ENCODE measurements at places on chromosomes 13 and 19. TPM values are rescaled to one million over a fixed set of nuclear protein-coding genes. Genes with fewer than 3 reads are reported as not detected.

DNA sequence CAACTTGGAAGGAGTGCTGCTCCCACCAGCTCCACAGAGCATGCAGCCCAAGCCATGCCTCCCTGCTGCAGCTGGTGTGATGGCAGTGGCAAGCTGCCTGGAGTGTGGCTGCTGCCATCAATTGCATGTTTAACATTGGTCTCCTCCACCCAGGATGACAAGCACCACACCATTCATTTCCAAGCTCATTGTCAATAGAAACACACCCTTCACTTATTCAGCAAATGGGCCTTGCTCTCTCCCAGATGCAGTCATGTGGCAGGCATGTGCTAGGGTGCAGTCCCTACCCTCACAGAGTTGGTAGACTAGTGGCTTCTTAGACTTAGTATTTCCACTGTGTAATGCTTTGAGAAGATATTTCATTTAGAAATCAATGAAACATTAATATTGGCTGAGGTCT lies 70.8 kb upstream of the FGF14 start:
- H3K4me3 ChIP-seq = no peak overlapping the region
- no peaks in the 10 kb centered on the region for H3K4me1 ChIP-seq
- no peaks in the 10 kb centered on the region for H3K36me3 ChIP-seq
- H3K27me3 ChIP-seq = no peaks in the 10 kb centered on the region
- no peak overlapping the region for H3K27ac ChIP-seq
- no peak for DNase-seq

DNA sequence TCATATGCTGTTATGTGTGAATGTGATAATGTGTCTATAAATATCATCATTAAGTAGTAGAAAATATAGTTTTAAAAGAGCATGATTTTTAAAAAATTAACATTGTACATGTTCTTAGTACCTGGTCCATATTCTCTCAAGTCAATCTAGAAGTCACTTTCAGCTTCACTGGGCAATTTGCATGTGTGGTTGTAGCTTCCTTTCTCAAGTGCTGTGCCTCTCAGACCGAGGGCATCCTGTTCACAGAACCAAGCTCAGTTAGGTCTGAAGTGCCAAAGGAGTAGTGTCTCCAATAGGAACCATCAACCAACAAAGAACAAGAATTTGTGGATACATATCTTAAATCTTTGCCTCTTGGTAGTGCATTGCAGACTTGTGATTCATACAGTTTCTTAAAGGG lies 541.8 kb upstream of the SLC10A2 start:
- DNase-seq = no peak
- no peak overlapping the region for H3K4me3 ChIP-seq
- H3K4me1 ChIP-seq = no peaks in the 10 kb centered on the region
- H3K27me3 ChIP-seq = no peaks in the 10 kb centered on the region
- H3K36me3 ChIP-seq = no peaks in the 10 kb centered on the region

GRCh38 chr19:2923510-2923909 lies 21.3 kb downstream of the ZNF77 start:
- H3K4me3 ChIP-seq = no peak overlapping the region

DNA sequence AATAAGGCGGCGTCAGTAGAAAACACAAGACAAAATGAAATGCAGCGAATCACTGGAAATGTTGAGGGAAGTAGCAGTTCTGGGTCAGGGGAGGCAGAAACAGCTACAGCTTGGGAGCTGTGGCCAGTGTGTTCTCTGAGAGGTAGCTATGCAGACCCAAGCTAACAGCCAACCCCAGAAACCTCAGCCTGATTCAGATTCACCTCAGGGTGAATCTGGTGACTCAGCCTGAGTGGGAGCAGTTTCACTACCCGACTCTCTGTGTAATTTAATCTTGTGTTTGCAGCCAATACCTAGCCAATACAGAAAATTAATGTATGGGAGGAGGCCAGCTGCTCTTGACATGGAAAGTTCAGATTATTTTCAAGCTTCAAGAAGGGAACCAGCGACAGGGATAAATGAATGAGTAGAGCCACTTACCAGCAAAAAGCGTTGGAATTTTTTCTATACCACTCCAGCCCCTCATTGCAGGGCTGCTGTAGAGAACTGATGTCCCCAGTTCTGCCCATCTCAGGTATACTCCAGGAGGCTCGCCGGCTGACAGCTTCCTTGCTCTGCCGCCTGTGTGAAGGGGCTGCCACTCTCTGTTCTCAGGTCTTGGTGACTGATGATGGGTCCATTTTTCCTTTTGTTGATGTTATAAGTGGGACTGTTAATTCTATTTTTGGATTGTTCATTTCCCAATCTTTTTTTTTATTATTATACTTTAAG lies 8.9 kb downstream of the IGFL3 start:
- H3K4me3 ChIP-seq = no peak overlapping the region
- peak; percentile 35 for DNase-seq
- peaks cover 9% of the 10 kb centered on the region for H3K4me1 ChIP-seq

GRCh38 chr19:53892301-53892980 lies 10.4 kb downstream of the PRKCG start:
- H3K27me3 ChIP-seq = no peaks in the 10 kb centered on the region
- H3K36me3 ChIP-seq = no peaks in the 10 kb centered on the region
- no peak overlapping the region for H3K4me3 ChIP-seq

Gene CXCL17
- not detected for total RNA-seq

DNA sequence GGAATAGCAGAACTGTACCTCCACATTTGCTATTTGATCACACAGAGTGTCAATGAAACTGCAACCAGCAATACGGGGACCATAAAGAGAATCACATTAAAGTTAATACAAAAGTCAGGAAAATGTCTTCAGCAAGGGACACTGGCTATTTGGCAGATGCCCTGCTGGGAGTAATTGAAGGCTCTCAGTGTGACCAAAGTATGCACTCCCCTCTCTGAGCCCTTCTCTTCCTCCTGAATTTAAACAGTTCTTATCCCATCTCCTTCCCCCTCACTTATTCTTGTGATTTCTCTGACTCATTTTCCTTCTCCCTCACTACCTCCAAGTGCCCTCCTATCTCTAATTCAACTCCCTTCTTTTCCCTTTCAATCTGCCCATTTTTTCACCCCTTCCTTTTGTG lies 117.7 kb downstream of the ENOX1 start:
- no peaks in the 10 kb centered on the region for H3K27me3 ChIP-seq
- H3K4me3 ChIP-seq = no peak overlapping the region
- no peaks in the 10 kb centered on the region for H3K36me3 ChIP-seq
- H3K4me1 ChIP-seq = no peaks in the 10 kb centered on the region

DNA sequence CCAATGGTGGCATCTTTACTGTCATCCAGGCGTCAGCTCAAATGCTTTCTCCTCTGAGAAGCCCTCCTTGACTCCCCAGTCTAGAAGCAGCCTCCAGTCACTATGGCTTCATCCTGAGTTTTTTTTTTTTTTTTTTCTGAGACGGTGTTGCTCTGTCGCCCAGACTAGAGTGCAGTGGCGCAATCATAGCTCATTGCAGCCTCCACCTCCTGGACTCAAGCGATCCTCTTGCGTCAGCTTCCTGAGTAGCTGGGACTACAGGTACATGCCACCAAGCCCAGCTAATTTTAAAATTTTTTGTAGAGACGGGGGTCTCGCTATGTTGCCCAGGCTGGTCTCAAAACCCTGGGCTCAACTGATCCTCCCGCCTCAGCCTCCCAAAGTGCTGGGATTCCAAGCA lies 4.2 kb downstream of the NRTN start:
- no peak overlapping the region for H3K4me3 ChIP-seq
- no peak for DNase-seq
- H3K4me1 ChIP-seq = peaks cover 15% of the 10 kb centered on the region
- no peaks in the 10 kb centered on the region for H3K36me3 ChIP-seq

- H3K4me1 ChIP-seq = no peaks in the 10 kb centered on the region
- H3K4me3 ChIP-seq = no peak overlapping the region
- no peak overlapping the region for H3K27ac ChIP-seq
- H3K27me3 ChIP-seq = no peaks in the 10 kb centered on the region
Observed at GRCh38 chr13:95115525-95115924, 185.7 kb downstream of the ABCC4 start.

GRCh38 chr13:30017880-30018279 lies 167.5 kb upstream of the UBL3 start:
- H3K4me3 ChIP-seq = no peak overlapping the region
- H3K4me1 ChIP-seq = peaks cover 16% of the 10 kb centered on the region
- no peaks in the 10 kb centered on the region for H3K27me3 ChIP-seq

Gene OR1M1
- not detected for total RNA-seq

GRCh38 chr19:34664168-34664567 lies 12.8 kb downstream of the SCGB2B2 start:
- H3K4me1 ChIP-seq = peaks cover 19% of the 10 kb centered on the region
- H3K27ac ChIP-seq = no peak overlapping the region
- no peak overlapping the region for H3K4me3 ChIP-seq

DNA sequence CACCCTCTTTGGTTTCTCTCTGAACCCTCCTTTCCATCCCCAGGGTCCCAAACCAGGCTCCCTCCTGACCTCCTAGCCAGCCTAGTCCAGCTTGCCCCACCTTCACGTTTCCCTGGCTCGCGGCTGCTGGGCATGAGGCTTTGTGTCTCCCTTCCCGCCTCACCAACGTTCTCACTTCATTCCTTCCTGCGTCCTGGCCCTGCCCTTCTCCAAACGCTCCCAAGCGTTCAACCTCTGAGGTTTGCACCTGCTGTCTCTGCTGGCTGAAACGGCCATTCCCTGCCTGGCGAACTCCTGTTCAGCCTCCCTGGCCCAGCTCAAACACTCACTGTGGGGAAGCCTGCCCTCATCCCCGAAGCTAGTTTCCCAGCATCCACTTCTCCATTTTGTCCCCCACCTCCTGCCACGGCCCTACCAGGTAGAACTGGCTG lies 12.4 kb downstream of the EPS8L1 start:
- H3K4me1 ChIP-seq = peaks cover 42% of the 10 kb centered on the region
- no peak for DNase-seq
- peaks cover 36% of the 10 kb centered on the region for H3K27me3 ChIP-seq
- no peak overlapping the region for H3K27ac ChIP-seq
- peaks cover 33% of the 10 kb centered on the region for H3K36me3 ChIP-seq
- peak overlapping the region; percentile 35 for H3K4me3 ChIP-seq

DNA sequence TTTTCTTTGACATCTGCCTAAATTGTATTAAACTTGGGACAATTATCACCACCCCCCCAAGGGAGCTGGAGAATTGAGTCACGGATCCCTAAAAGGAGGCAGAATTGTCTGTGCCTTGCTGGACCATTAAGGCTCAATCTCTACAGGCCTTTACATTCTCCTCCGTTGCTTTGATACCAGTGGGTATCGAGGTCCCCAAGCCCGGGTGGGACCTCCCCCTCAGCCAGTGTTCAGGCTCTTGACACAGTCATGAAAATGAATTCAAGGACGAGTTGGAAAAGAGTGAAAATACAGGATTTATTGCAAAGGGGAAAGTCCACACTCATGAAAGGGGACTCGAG lies 5.6 kb downstream of the PPP1R15A start:
- no peak for DNase-seq
- H3K4me3 ChIP-seq = no peak overlapping the region
- H3K27ac ChIP-seq = no peak overlapping the region

GRCh38 chr13:50128428-50128931 lies 113.2 kb downstream of the KCNRG start:
- no peak overlapping the region for H3K4me3 ChIP-seq
- H3K4me1 ChIP-seq = peaks cover 57% of the 10 kb centered on the region
- no peak for DNase-seq
- H3K36me3 ChIP-seq = no peaks in the 10 kb centered on the region

- no peaks in the 10 kb centered on the region for H3K4me1 ChIP-seq
- no peak overlapping the region for H3K4me3 ChIP-seq
- H3K27me3 ChIP-seq = no peaks in the 10 kb centered on the region
- DNase-seq = no peak
- H3K36me3 ChIP-seq = no peaks in the 10 kb centered on the region
Observed at GRCh38 chr13:60275208-60275607, 111.5 kb upstream of the DIAPH3 start.

GRCh38 chr19:771332-771785 lies 20.4 kb downstream of the MISP start:
- no peak for DNase-seq
- H3K4me1 ChIP-seq = peaks cover 3% of the 10 kb centered on the region
- H3K27me3 ChIP-seq = no peaks in the 10 kb centered on the region
- H3K27ac ChIP-seq = no peak overlapping the region

Gene SCN1B
- 17.2 TPM for total RNA-seq

- H3K27ac ChIP-seq = no peak overlapping the region
- no peaks in the 10 kb centered on the region for H3K36me3 ChIP-seq
- H3K27me3 ChIP-seq = no peaks in the 10 kb centered on the region
- no peak overlapping the region for H3K4me3 ChIP-seq
Observed at GRCh38 chr13:59133903-59134302, 1029.8 kb downstream of the DIAPH3 start.

DNA sequence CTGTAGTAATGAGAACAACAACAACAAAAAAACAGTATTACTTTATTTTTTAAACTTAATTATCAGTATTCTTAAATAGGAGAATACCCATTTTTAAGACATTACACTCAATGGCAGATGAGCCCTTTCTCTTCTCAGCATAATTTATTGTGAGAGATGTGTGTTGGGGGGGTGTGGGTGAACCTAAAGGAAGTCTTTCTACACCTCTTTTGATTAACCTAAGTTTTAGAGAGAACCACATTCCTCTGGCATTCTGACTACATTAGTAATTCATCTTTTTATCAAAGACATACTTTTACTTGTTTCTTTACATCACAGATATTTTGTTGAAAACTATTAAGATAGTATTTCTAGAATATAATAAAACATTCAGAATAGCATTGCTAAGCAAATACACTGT lies 890.9 kb downstream of the PCDH9 start:
- DNase-seq = no peak
- no peak overlapping the region for H3K27ac ChIP-seq
- no peak overlapping the region for H3K4me3 ChIP-seq
- no peaks in the 10 kb centered on the region for H3K36me3 ChIP-seq

Gene ZNF813
- total RNA-seq = 5.1 TPM

DNA sequence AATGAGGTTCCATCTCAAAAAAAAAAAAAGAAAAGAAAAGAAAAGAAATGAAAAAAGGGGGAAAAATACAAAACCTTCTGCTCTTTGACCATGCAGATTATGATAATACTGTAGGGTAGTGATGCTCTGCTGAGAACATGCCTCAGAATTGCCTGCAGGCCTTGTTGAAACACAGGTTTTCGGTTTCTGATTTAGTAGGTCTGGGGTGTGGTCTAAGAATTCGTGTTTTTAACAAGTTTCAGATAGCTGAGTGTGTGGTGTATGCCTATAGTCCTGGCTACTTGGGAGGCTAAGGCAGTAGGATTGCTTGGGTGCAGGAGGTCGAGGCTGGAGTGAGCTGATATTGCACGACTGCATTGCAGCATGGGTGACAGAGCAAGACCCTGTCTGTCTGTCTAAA lies 14.9 kb upstream of the CYP2B6 start:
- H3K4me3 ChIP-seq = no peak overlapping the region
- H3K36me3 ChIP-seq = no peaks in the 10 kb centered on the region
- H3K27me3 ChIP-seq = no peaks in the 10 kb centered on the region
- no peaks in the 10 kb centered on the region for H3K4me1 ChIP-seq

Gene ZNF69
- total RNA-seq = 17.2 TPM

DNA sequence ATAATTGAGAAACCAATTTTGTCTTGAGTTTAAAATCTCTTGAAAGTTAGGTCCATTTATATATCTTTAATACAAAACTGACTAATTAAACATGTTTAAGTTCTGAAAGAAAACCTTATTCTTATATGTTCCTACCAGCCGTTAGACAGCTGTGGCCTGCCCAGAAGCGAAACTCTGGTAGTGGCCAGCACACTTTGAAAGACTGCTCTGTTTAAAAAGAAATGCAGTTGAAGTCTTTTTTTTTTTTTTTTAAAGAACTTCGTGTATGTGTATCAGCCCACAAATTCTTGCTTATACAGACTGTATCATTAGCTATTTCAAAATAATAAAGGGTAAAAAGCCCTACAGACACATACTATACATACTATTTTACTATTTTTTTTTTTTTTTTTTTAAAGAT lies 34.0 kb downstream of the KCTD4 start:
- peaks cover 5% of the 10 kb centered on the region for H3K36me3 ChIP-seq
- H3K27ac ChIP-seq = no peak overlapping the region

Gene NCR1
- not detected for total RNA-seq

- no peaks in the 10 kb centered on the region for H3K36me3 ChIP-seq
- peak overlapping the region; percentile 40 for H3K27ac ChIP-seq
- H3K27me3 ChIP-seq = no peaks in the 10 kb centered on the region
- DNase-seq = peak; percentile 92
- H3K4me1 ChIP-seq = peaks cover 4% of the 10 kb centered on the region
Observed at GRCh38 chr13:22915442-22916082, 265.2 kb upstream of the SGCG start.

Data from spinal cord (tissue), 10 donors.